CD4-positive, alpha-beta T cell treated with Interleukin-6 at 100 ng/mL for 8 hours (primary cell): ENCODE measurements at places on chromosomes 5 and 9.
A peak's percentile ranks its signal among the peaks of the same experiment; 100 is the strongest.

DNA sequence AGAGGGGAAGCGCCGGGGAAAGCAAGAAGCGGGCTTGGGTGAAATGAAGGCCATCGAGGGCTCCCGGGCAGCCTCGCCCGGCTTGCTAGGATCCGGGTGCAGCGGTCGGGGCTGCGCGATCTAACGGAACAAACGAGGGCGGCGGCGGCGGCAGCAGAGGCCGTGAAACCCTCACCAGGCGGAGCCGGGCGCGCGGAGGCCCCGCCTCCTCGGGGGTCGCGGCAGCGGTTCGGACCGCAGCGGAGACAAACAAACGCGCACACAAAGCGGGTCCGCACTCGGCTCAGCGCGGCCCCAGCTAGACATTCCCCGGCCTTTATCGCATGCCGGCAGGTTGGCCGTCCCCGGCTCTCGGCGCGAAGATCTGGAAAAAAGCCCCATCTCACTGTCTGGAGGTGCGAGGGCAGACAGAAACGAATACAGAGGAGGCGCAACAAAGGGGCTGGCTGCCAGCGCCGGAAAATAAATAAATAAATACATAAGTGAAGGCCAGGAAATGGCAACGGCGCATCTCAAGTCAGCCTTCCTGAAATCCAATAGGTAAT is 10.5 kb upstream of the TRIM36 start:
- DNase-seq, result no peak

DNA sequence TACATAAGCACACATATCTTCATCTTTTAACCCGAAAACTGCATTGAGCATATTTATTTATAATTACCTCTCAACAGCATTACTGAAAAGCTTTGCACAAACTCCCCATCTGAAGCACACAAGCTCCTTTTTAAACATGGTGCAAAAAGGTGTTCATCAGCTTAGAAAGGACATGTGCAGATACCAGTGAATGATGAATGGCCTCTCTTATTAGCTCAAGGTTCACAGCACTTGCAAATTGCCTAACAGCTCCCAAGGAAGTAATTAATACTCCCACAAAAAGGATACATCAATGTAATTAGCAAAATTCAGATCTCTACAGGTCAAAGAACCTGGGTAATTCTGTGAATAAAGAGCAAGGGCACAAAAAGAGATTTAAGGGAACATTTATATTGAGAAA is 422.0 kb downstream of the HINT1 start:
- DNase-seq, result no peak

- DNase-seq, result no peak
These were observed 352.2 kb downstream of the KIAA0825 start for GRCh38 chr5:94266170-94266569.

GRCh38 chr9:120449566-120449965 is 130.4 kb downstream of the CDK5RAP2 start:
- no peak for DNase-seq

DNA sequence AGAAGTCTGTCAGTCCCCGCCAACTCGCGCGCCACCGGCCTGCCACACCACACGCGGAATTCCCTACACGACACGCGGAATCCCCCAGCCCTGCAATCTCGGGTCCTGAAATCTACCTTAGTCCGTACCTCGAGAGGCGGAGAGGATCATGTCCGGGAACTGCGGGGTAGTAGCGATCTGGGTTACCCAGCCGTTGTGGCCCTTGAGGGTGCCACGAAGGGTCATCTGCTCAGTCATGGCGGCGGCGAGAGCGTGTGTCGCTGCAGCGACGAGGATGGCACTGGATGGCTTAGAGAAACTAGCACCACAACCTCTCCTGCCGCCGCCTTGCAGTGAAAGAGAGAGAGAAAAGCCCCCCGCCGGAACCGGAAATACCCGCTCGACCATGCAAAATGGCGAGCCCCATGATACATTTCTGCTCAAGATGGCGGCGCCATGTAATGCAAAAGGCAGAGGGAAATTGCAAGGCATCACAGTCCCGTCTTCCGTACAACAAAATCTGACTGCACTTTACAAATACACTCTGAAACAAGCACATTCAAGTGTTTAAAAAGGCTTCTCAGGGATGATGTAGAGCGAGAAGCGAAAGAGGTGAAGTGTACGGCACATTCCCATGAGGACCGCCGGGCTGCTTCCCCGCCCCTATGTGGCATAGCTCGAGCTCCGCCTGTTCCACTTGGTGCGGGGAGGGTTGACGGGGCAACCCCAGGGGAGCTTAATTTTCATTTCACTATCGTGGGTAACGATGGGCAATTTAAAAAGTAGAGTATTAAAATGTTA is at the start of gene RACK1:
Gene RACK1 (minus strand): TSS at position 343 of the 780 bp plus-strand sequence. CDS start 106 bp downstream, at position 237.
- DNase-seq, result peak; percentile 85

DNA sequence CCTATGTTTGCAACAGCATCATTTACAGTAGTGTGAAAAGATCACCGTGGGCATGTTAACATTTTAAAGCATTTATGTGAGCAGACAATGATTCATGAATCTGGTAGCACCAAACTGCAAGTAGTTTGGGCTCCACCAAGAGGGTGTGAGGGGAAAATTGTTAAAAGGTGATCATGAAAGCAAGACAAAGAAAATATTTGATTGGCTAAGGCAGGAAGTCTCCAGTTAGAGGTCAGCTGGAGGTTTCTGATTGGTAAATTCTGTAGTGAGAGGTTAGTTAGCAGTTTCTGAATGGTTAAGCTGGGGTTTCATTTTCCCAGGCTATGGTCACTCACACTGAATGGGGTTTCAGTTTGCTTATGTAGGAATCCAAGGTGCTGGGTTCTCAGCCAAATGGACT is 13.5 kb upstream of the DRD1 start:
- DNase-seq, result no peak

- no peak for DNase-seq
These were observed 21.1 kb upstream of the IGFBPL1 start for GRCh38 chr9:38445154-38446043.

GRCh38 chr5:180433032-180433422 is 61.2 kb upstream of the CNOT6 start:
- no peak for DNase-seq

DNA sequence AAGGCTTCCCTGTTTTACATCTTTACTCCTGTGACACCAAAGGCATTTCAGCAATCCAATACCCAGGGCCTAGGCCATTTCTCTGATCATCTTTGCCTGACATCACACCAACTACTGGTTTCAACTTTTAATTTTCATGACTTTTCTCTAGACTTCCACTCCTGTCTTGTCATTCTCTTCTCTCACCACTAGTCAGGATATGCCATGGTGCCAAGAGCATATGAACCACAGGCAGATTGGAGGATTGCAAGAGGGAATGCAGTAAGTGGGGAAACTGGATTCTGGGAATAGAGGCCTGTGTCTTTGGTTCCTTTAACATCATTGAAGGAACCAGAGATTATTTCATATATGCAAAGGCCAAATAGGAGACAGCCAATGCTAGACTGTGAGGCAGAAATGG is 69.3 kb downstream of the ANKRD31 start:
- no peak for DNase-seq

DNA sequence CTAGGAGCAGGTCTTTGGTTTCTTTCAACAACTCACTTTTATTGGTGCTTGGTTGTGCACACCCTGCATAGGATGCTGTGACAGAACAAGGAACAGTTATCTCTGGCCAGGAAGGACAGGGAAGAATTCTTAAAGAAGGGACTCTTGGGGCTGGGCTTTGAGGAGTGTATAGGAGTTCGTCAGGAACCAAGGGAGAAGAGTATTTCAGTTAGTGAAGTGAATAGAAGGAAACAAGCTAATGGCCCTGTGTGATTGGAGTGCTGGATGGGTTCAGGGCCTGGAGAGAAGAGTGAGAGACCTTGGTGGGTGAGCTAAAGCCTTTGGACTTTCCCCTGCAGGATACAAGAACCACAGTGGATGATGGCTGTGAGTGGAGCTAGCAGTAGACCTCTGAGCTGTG is 32.2 kb downstream of the DAB2IP start:
- no peak for DNase-seq

GRCh38 chr5:33258553-33258952 is 182.2 kb upstream of the TARS1 start:
- no peak for DNase-seq

- no peak for DNase-seq
These were observed 58.0 kb upstream of the RPL26L1 start for GRCh38 chr5:172901012-172901780.

DNA sequence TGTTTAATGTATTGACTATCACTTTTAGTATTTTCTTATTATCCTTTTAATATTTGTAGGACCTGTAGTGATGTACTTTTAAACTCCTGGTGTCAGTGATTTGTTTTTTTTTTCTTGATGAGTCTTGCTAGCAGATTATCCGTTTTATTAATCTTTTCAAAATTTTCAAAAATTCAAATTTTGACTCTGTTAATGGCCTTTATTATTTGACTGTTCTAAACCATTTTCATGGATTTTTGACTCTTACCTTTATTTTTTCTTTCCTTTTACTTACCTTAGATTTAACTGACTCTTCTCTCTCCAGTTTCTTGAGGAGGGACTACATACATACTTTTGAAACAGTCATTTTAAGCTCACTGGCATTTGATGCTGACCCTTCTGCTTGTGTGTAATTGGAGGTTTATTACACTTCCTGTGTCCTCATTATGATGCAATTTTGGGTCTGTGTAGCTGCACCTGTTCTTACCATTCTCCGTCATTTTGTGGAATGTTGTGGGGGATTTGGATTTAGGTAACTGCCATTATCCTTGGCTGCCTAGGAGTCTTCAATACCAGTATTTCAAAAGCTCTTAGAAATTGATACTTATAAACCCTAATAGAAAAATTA is 32.0 kb upstream of the EXOC3 start:
- no peak for DNase-seq

- DNase-seq, result no peak
These were observed 115.9 kb downstream of the ACTBL2 start for GRCh38 chr5:57366744-57367143.

DNA sequence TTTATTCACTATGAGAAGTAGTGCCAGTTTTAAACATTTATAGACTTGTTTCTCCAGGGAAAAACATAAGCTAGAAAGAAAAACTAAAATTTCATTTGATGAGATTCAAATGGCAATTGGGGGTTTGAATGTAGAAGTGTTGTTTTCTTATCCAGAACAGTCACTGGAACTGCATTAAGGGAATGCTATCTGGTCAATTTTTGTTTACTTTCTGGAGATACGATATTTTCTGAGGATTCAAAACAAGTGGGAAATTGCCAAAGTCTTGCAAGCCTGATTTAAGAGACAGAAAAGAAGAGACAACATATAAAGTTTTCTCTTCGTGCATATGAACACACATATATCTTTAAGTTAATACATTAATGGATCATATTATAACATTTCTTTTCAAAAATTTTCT is 118.4 kb downstream of the NXNL2 start:
- DNase-seq, result no peak

DNA sequence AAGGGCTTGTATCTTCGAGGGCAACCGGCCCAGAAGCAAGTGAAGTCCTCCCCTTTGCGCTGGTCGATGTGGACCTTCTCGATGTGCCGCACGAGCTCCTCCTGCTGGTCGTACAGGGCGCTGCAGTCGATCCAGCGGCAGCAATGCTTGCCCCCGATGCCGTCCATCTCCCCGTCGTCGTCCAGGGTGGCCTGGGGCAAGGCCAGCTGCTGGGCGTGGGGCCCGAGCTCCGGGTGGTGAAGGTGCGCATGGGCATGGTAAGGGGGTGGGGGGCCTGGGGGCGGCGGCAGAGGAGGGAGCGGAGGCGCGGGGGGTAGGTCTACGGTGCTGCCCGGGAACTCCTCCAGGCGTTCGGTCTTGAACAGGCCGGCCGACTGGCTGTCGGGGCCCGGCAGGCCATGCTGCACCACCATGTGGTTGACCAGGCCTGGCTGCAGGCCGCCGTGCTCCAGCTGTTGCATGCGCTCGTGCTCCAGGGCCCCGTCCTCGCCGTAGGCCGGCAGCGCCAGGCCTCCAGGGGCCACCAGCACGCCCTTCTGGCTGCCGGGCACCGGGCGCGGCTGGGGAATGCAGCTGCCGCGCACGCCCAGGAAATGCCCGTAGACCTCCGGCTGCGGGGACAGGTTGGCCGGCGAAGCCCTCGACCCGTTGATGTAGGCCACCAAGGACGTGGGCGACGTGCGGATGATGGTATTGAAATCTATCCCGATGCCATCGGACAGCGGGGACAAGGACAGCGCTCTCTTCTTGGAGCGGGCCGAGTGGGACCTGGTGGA is 181.8 kb downstream of the GLIS3 start:
- DNase-seq, result peak; percentile 3

- DNase-seq, result no peak
These were observed 20.7 kb upstream of the PTPN3 start for GRCh38 chr9:109518621-109519335.

DNA sequence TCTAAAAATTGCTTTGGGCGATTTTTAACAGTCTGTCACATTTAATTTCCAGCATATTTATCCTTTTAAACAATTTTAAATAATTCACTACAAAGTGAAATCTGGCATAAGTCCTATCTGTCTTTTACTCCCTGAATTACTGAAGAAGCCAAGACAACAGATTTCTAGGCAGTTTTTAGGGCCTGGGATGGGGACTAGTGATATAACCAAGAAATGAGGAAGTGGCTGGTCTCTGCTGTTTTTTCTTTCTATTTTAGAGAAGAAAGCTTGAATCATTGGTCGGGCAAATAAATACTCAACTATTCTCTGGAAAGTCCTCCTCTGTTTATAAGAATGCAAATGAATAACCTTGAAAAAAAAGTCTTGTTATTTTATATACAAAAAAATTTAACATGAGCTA is 79.7 kb upstream of the SSBP2 start:
- no peak for DNase-seq
